Left hindlimb (tissue), 1 donor: ENCODE measurements at places on chromosomes 5 and 9.
A peak's percentile ranks its signal among the peaks of the same experiment; 100 is the strongest.

DNA sequence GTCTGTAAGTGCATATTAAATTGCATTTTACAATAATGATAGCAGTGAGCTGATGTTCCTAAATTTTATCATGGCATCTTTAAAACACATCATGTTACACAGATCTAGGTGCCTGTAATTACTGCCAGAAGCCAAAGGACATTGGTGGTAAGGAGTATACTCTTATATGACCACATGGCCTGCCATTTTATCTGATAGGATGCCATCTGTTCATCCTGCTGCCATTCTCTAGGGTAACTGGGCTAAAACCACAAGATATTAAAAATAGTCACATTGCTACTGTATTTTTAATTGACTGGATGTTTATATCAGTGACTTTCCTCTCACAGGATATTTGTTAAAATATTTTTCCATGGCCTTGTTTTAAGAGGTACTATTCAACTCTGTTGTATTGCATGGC is 53.1 kb downstream of the HCN1 start:
- DNase-seq, result no peak

DNA sequence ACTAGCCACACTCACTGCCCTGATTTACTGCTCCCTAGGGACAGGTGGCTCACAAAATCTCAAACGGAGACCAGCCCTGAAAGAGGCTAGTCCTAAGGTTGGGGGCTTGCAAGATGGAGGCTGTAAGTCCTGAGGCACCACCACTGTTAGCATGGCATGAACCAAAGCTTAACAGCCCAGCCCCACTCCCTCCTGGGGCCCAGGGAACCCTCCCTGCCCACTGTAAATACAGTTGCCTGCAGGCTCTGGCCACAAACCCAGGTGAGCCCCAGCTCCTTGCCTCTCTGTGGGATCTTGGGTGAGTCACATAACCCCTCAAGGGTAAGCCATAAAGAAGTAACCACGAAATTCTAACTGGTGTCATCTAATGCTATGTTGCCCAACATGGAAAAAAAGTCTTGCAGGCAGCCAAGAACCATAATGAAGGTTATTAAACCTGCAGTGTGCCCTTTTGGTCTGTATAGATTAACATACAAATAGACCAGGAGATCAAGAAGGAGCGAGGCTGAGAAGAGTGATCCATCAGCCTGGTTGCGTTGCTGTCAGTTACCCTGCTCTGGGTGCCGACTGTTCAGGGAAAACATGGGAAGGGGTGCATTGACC is 1.7 kb upstream of the POMT1 start:
- DNase-seq, result no peak

- no peak for DNase-seq
Observed at GRCh38 chr5:90336752-90337151, 72.8 kb downstream of the CETN3 start.

DNA sequence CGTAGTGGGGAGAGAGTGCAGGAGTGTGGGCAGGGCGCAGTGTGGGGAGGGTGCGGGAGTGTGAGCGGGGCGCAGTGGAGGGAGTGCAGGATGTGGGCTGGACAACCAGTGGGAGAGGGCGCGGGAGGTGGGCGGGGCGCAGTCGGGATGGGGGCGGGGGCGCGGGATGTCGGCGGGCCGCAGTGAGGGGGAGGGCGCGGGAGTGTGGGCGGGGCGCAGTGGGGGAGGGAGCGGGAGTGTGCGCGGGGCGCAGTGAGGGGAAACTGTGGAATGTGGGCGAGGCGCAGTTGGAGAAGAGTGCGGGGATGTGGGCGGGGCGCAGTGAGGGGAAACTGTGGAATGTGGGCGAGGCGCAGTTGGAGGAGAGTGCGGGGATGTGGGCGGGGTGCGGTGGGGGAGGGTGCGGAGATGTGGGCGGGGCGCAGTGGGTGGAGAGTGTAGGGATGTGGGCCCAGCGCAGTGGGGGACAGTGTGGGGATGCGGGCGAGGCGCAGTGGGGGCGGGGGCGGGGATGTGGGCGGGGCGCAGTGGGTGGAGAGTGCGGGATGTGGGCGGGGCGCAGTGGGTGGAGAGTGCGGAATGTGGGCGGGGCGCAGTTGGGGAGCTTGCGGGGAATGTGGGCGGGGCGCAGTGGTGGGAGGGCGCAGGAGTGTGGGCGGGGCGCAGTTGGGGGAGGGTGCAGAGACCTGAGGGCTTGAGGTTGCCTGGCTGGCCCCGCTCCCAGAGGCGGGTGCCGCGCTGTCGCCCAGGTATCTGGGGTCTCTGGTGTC is at the start of gene NXNL2:
Gene NXNL2 (plus strand): TSS at position 723 of the 770 bp plus-strand sequence. CDS start 257 bp downstream, outside the sequence.
- DNase-seq, result peak; percentile 92

DNA sequence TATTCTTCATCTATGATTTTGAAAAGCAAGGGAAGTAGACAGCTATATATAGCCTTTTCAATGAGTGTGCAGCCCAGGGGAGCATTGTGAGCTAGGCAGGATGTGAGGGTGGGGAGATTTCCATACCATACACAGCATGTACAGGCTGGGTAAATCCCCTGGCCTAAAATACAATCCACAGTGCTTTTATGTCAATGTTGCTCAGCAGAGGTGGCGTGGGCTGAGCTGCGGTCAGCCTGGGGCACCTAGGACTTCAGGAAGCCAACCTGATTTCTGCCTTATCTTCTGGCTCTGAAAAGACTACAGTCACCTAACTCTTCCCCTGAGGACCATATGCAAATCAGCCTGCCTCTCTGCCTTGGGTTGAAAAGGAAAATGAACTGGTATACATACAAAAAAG is 6.3 kb upstream of the GARIN3 start:
- DNase-seq, result no peak

DNA sequence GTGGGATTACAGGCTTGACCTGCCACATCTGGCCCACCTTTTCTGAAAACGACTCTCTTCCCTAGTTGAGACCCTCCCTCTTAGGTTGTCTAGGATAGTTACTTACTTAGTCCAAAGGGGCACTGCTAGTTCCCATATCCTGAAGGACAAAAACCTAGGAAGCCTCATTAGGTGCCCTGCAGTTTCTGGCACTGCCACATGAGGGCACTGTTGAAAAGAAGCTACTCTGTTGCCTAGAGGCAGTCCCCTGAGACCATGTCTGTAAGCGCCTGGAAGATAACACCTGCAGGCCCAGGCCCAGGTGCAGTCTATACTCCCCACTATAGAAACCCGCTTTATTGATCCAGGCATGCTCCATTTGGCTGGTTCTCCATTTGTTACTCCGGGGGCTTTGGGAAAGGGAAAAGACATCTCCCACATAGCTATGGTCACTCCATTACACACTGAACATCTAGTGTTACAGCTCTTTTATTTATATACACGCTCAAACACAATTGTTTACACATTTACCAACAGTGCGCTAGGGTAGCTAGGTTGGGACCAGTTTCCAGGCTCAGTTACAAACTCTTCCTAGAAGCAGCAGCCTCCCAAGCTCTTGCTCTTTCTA is 73.4 kb upstream of the PPARGC1B start:
- no peak for DNase-seq

DNA sequence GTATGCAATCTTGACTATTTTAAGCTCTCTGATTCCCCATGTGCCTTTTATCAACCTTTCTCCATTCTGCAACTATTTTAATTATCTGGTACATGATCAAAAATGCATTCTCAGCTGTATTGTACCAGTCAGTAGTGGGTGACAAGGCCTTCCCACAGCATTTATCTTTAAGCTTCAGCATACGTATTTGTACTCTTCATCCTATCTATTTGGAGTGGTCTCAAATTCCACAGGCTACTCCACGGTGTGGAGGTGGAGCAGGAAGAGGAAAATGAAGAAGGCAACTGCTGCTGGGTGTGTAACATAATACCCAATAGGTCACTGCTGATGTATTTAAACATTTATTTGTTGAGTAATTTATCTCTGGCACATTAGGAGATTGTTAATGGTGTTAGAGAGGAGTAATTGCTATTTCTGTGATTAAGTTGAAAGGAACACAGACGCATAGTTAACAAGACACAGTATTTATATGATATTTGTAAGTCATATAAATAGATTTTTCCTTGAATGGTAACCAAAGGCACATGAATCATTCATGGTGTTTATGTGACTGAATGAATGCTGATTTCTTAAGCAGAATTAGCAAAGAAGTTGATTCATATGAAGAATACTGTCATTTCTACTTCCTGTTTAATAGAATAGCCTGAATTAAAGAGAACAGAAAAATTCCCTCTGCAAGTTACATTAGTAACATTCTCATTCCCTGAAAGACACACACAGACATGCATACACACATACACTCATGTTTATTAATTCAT is 153.8 kb upstream of the NR3C1 start:
- no peak for DNase-seq

DNA sequence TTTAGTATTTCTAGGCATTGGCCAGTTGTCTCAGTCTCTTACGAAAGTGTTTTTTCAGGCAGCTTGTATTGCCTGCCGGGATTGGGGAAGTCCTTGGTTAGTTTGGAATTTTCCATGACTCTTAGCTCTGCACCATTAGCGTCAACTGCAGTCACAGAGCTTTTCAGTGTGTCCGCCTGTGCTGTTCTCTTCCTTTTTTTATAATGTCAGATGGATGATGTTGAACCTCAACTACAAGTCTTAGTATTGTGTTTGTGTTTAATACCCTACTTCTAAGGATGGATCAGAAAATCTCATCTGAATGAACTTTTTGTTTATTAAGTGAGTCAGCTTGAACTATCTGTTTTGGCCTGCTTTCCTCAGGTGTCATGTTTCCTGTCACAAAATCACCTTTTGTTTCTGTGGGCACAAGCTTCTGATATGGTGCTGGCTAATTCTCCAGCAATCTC is 33.1 kb downstream of the ATP6V0E1 start:
- no peak for DNase-seq

DNA sequence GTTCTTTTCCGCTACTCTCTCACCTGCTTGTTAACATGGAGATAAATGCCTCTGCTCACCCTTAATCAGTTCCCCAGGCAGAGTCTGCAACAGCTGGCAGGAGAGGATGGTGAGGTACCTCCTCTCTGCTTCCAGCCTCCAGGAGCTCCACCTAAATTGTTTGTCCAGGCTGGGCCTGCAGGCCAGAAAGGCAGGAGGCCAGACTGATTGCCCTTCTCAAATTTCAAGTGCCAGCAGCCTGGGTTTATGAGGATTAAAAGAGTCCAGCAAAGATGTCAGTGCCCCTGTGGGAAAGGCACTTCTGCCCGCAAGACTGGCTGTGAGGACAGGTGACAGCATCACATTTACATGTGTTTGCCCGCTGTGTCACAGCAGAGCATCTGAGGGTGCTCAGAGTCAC is 19.8 kb downstream of the CORO2A start:
- no peak for DNase-seq

GRCh38 chr9:136728548-136729123 is 14.1 kb downstream of the LCN10 start:
- no peak for DNase-seq

DNA sequence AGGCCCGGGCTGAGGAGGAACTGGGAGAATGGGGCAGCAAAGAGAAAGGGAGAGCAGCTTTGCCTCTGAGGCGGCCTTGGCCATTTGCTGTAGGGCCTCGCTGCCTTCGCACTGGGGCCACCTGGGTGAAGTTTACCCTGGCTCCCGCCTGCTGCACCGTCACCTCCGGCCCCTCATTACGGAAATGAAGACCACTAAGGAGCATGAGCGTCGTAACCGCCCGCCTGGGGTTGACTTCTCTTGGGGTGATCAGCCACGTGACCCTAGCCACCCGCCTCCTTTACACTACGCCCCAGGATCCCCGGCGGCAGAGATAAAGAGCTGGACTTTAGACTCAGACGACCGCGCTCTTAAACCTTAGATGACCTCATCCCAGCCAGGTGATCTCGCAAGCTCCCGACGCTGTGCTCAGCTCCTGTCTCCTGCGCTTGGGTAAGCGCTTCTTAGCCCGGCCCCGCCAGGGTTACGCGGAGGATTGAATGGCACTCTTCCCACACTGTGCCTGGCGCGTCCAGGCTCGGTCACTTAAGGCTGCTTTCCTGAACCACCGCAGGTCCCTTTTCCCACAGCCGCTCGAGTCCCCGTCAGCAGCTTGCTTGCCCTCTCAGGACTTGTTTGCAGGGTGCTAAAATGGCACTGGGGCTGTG is 107.9 kb upstream of the LARP1 start:
- DNase-seq, result peak; percentile 47

DNA sequence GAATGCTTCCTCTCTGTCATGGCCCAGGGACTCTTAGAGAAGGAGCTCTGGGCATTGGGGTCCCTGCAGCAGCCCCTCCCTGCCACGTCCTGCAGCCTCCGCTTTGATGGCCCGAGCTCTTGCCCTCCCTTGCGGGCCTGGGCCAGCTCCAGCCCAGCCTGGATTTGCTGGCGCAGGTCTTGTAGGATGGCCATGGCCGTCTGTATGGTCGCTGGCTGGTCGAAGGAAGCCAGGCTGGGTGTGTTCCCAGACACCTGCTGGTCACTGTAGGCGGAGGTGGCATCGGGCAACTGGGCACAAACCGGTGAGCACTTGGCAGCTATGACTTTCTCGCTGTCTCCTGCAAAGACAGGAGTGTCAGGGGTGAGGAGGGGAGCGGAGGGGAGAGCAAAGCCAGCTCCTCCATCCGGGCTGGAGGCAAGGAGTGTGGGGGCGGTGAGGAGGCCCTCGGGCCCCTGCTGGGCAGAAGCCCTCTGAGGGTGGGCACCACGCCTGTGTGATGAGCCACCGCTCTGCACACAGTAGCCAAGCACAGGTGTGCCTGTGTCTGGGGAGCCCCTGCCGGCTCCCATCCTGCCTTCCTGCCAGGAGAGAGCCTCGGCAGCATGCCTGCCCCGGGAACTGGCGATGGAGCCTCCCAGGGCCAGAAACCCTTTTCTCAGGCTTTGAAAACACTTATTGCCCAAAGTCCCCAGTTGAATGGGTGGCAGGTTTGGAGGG is 12.4 kb downstream of the CCDC187 start:
- DNase-seq, result no peak

GRCh38 chr9:124140941-124141568 is 116.7 kb upstream of the NEK6 start:
- no peak for DNase-seq

DNA sequence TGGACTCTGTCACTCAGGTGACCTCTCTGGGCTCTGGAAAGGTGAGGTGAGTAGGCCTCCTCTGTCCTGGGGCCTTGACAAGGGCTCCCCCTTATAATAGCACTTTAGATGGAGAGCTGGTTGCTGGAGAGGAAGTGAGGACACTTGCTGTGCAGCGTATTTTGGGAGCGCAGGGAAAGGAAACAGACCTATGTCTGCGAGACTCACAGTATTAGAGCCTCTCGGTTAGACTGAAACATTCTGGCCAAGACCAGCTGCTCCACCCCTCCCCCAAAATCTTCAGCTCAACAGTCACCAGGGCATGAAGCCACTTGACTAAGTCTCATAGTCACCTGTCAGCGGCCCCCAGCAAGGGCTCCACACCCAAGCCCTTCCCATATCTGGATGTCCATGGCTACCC is 213.6 kb downstream of the AGTPBP1 start:
- no peak for DNase-seq

- no peak for DNase-seq
Observed at GRCh38 chr5:68454766-68455165, 239.2 kb downstream of the PIK3R1 start.

GRCh38 chr9:15104826-15105420 is 194.7 kb upstream of the FREM1 start:
- no peak for DNase-seq

DNA sequence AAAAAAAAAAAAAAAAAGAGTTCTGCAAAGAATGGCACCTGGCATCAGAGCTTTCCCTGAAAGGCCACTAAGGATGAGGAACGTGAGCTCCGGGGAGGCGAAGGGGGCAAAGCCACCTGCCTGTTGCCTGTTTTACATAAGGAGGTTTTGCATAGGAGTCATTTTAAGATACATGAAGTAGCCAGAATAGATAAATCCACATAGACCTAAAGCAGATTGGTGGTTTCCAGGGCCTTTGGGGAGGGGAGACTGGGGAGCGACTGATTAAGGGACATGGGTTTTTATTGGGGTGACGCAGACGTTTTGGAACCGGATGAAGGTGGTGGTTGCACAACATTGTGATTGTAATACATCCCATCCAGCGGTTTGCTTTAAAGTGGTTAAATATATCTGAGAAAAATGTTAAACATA is 7.1 kb downstream of the NEK6 start:
- DNase-seq, result no peak

GRCh38 chr5:140677947-140678346 is 4.6 kb upstream of the DND1 start:
- DNase-seq, result no peak
